ENCODE measurements at places on chromosomes 13 and 19.

- DNase-seq, result no peak
Observed at GRCh38 chr13:98048265-98048664, 94.6 kb upstream of the FARP1 start.

DNA sequence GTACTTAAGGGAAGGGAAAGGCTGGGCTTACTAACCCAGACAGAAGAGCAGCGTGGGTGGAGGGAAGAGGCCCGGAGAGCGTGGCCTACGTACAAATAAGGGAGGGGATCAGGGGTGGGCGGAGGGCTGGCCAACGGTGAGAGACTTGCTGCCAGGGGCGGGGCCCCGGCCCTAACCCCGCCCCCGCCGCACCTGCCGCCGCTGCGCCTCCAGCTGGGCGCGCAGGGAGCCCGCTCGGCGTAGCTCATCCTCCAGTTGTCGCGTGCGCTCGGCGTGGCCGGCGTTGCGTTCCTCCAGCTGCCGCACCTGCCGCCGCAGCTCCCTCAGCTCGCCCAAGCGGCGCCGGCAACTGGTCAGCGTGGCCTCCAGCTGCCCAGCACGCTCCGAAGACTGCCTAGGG, 5.7 kb downstream of the HOOK2 start:
- no peak for DNase-seq

DNA sequence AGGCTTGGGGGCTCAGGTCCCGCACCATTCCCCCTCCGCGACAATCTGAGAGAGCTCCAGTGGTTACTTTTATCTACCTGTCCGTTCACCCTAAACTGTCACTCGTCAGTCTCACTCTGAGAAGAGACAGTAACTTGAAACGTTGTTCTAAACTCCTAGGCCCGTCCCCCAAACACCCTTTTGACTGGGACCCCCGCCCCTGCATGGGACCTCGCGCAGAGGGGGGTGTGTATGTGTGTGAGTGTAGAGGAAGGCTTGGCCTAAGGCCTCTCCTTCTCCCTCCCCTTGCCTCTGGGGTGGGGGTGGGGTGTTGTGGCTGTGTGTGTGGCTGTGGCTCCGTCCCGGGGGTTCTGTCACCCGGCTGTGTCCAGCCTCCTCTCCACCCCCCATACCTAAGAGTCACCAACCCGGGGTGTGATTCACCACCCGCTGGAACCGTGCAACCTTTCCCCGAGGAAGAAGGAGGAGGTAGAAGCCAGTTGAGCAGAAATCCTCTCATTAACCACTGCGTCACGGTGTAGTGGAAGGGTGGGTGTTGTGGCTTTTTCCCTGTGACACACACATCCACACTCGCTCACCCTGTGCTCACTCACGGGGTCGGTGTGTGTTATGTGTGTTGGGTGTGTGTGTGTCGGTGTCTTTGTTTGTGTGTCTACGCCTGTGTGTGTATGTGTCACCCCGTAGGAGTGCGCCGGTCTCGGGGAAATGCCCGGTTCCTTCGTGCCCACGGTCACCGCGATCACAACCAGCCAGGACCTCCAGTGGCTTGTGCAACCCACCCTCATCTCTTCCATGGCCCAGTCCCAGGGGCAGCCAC, 2.4 kb downstream of the FOSB start:
- no peak for DNase-seq

DNA sequence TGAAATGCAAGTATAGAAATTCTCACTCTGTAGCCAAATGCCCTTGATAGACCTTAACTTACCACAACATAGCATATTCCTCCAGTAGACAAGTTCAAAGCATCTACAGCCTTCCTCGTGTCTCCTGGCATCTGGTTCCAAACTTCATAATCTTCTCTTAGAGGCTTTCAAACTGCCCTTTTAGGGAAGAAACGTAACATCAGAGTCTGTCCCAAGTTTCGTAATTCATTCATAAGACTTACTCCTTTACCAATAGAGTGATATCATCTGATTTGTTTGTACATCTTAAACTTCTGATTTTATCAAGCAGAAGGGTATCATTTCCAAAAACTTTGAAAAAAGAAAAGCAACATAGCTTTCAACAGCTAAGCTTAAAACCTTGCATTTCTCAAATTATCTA, 137.4 kb downstream of the SPRY2 start:
- no peak for DNase-seq

DNA sequence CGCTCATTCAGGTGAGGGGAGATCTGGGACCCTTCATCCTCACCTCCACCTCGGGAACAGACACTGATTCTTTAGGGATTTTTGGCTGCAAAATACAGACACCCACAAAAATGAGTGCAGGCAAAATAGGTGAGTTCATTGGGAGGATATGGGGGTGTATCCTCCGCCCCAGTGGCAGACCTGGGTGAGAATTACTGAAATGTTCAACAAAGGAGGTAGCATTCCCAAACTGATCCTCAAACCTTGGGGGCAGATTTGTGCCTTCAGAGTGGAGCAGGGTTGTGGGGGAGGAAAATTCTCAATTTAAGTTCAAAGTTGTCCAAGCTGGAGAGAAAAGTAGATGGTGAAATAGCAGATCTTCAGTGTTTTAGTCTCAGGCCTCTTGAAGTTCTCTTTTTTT, 31.3 kb upstream of the SIN3B start:
- DNase-seq, result no peak

GRCh38 chr13:22009937-22010336, 339.1 kb downstream of the FGF9 start:
- no peak for DNase-seq

GRCh38 chr19:35592226-35592625, 6.3 kb downstream of the PMIS2 start:
- no peak for DNase-seq

- DNase-seq, result no peak
Observed at GRCh38 chr19:34189917-34190425, 17.7 kb downstream of the LSM14A start.

DNA sequence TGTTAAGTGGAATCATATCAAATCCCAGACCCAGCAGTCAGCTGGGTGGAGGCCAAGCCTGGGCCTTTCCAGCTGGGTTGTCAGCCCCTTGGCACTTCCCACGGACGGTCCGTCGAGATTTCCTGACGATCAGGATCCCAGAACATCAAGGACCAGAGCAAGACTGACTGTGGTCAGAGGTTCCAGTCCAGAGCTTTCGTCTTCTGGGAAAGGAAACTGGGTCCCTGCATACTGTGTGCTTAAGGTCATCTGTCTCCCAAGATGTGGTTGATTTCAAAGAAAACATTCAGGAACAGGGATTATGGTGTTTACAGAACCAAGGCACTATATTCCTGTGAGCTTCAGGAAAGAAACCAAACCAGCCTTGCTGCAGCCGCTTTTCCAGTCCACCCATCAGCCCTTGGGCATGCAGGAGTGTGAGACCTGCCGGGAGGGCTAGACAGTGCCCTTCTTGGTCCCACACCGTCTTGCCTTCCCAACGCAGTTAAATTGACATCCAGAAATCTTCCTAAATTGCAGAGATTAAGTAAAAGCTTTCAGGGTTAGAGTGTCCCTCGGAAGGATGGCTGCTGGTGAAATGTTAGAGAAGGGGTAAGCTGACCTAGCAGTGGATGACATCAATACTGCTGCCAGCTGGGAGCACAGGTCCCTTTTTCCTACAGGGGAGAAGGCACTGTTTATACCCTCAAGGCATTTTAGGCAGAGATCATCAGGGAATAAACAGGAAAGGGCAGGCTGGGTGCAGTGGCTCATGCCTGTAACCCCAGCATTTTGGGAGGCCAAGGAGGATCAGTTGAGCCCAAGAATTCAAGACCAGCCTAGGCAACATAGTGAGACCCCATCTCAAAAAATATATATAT, 5.0 kb upstream of the C19orf33 start:
- DNase-seq, result no peak

DNA sequence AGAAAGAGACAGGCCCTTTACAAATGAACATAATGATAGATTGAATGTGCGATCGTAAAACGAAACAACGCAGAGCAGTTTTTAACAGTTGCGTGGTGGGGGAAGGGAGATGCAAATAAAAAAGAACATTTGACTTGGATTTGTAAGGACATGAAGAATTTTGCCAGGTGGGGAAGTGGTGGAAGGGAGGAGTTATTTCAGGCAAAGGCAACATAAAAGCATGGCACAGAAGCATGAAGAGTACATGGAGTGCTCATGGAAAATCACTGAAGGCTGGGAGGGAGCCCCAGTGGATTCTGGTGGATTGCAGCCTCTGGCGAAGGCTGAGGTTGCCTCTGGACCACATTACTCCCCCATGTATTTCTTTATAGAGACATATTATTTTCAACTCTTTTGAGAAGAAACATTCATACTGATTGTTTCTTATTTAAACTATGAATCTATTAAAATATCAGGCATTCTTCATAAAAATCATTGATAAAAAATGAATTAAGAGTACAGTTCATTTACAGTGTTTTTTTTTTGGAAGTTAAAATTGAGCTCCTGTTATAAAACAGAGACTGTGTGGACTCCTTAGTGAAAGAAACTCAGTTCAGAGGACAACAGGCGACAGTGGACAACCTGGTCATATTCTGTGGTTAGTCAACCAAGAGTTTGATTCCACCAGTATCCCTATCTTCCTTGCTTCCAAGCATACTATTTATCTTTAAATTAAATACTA, 57.5 kb downstream of the STARD13 start:
- no peak for DNase-seq

GRCh38 chr13:30234619-30235162, 72.7 kb downstream of the KATNAL1 start:
- DNase-seq, result no peak

- no peak for DNase-seq
Observed at GRCh38 chr13:113952151-113952982, 21.5 kb downstream of the C13orf46 start.

GRCh38 chr13:71457645-71458044, 409.4 kb downstream of the DACH1 start:
- no peak for DNase-seq

- DNase-seq, result no peak
Observed at GRCh38 chr19:54670576-54671357, 8.0 kb downstream of the LILRB4 start.

- no peak for DNase-seq
Observed at GRCh38 chr19:44303976-44304568, 753 bp downstream of the ZNF235 start.

- no peak for DNase-seq
Observed at GRCh38 chr13:37226971-37227370, 121.5 kb upstream of the CSNK1A1L start.

GRCh38 chr19:12825254-12826131, 8.9 kb downstream of the RTBDN start:
- no peak for DNase-seq

- DNase-seq, result no peak
Observed at GRCh38 chr19:8478598-8478997, 23.8 kb downstream of the PRAM1 start.

GRCh38 chr19:36528921-36529518, 949 bp upstream of the ZNF260 start:
- DNase-seq, result no peak

DNA sequence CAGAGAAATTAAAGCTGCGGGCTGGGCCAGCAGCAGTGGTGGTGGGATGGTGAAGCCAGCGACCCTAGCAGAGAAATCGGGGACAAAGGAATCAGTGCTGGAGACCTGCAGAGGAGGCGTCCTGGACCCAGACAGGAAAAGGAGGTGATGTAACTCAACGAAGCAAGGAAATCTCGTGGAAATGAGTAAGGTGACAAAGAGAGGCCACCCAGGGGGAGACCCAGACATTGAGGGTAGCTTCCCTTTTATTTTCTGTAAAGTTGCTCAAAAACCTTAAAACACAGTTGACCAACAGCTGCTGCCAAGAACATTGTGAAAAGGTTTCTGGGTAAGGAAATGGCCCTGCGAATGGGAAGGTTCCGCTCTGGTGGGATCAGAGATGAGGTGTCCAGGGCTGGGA, 13.3 kb upstream of the RETN start:
- DNase-seq, result no peak

GRCh38 chr19:40663695-40664692, 26.5 kb downstream of the NUMBL start:
- DNase-seq, result no peak

DNA sequence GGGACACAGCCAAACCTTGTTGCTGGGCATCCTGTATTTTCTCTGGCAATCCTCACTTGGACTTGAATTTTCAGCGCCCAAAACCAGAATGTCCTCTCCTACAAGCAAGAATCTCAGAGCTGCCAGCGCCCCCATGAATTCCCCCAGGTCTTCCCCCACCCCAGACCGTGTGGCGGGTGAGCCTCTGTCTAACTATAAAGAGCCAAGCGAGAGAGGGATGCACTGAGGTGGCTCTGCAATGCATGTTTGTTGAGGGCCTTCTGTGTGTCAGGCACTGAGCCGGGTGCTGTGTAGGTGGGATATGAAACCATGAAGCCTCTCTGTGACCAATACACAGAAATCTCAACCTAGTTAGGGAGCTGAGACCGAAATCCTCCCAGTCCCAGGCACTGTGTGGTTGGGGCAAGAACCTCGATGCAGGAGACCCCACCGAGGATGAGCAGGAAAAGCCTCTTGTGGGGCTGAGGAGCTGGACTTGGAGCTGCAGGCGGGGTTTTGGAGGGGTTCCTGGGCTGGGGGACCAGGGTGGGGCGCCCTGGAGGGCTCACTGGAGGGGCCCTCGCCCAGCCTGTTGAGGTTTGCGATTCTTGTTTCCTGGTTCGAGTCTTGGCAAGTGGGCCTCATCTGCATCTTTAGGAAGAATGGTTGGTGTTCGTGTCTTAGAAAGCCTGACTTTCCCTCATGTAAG, 12.4 kb upstream of the PROZ start:
- DNase-seq, result no peak

GRCh38 chr19:10882108-10882457, 10.7 kb downstream of the CARM1 start:
- no peak for DNase-seq

GRCh38 chr19:45657520-45658167, 10.4 kb upstream of the GIPR start:
- DNase-seq, result no peak

DNA sequence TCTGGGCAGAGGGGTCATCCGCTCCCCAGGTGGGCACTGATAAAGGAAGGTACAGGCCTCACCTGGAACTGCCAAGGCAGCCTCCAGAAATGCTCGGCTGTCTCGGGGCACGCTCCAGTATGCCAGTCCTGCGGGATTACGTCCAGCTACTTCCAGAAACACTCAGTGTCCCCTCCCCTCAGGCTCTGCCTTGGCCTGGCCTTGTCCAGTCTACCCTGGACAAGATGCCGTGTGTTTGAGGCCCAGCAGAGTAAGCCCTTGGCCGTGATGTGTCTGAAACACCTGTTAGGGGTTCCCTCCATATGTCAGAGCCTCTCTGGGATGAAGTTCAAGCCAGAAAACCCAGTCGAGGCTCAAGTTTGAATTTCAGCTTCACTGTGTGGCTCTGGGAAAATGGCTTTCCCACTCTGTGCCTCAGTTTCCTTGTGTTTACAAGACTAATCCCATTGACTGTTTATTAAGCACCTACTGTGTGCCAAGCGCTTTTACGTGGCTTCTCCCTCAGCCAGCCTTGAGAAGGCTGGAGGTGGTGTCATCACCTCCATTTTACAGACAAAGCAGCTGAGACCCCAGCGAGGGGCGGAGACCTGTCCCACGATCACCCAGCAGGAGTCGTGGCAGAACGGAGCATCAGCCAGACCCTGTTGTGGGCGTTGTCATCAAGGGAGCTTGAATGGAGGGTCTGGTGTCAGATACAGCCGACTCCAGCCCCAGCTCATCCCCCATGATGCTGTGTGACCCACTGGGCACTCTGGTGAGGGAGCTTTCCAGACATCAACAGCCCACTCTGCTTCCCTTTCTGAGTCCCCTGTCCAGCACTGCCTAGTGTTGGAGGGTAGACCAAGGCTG, 2.0 kb upstream of the PIK3R2 start:
- DNase-seq, result no peak

GRCh38 chr19:32642771-32643170, 32.2 kb downstream of the ANKRD27 start:
- DNase-seq, result no peak

All from DMS79 (cell line).